Esophagus mucosa (tissue), 1 donor: ENCODE measurements at places on chromosomes 3 and 15. TPM values are rescaled to one million over a fixed set of nuclear protein-coding genes. Genes with fewer than 3 reads are reported as not detected.

- peak; percentile 62 for ATAC-seq
Measured at GRCh38 chr3:13308380-13308801, 111.7 kb downstream of the NUP210 start.

- ATAC-seq = no peak
Measured at GRCh38 chr3:115233021-115233420, 85.9 kb upstream of the ZBTB20 start.

DNA sequence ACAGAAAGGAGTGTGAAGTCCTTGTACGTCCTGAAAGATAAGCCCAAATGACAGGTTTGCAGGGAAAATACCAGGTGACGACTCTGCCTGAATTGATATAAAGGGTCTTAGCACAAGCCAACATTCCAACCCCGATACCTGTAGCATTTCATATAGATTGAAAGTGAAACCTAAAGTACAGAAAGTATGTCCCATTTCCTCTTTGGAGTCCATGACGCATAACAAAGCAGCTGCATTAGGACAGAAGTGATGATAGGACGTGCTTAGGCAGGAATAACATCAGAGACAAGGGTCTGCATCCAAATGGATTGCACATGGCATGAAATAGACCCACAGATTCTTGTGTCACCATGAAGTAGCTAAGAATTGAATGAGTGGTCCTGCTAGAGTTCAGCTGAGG is 187.0 kb upstream of the ROBO1 start:
- ATAC-seq = no peak

THSD4 gene
- total RNA-seq = 121 TPM

DNA sequence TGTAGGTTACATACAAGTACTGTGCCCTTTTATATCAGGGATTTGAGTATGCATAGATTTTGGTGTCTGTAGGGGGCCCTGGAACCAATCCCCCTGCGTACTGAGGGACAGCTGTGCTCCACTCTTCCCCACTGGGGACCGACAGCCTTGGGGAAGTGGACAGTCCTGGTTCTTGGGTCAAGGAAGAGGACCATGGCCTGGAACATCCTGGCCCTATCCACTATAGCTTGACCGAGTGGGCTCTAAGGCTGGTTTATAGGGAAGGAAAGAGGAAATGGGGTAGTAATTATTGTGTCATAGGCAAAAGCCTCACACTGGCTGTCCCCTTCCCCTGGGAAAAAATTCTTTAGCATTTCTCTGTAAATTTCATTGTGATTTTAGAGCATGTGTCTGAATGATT is 49.5 kb downstream of the CRTC3 start:
- ATAC-seq = no peak

DNA sequence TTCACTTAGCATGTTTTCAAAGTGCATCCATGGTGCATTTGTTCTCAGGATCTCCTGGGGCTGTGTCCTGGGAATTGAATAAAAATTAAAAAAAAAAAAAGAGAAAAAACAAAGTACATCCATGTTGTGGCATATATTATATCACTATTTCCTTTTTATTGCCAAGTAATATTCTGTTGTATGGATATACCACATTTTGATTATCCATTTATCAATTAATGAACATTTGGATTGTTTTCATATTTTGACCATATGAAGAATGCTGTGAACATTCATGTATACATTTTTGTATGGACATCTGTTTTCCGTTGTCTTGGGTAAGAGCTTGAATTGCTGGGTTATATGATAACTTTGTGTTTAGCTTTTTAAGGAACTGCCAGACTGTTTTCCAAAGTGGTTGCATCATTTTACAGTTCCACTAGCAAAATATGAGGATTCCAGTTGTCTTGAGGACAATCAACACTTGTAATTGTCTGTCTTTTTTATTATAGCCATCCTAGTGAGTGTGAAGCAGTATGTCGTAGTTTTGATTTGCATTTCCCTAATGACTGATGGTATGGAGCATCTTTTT is 44.5 kb downstream of the CTDSPL2 start:
- no peak for ATAC-seq
